ENCODE measurements at places on chromosomes 4 and X.

DNA sequence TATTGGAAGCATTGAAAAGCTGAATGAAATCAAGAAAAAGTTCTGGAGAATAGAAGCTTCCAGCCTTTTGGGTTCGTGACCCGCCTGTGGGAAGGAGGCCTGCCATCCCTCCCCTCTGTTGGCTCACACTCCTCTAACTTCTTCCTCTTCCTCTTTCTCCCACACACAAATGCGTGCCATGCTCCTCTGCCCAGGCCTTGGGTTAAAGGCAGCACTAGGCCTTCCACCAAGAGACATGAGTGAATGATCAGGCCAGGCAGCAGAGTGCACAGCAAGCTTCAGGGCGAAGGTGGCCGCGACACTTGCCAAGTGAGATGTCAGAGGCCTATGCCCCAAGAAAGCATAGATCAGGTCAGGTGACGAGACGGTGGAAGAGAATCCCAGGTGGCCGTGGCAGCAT lies 38.4 kb downstream of the FAM193A start:
- DNase-seq, result peak; percentile 41

- DNase-seq, result no peak
These were observed 119.3 kb downstream of the ZNF827 start for GRCh38 chr4:145819101-145819852.

- no peak for DNase-seq
These were observed 15.8 kb downstream of the EFNB1 start for GRCh38 chrX:68844581-68844980.

- no peak for DNase-seq
These were observed 8.6 kb upstream of the HS6ST2 start for GRCh38 chrX:132967049-132967448.

DNA sequence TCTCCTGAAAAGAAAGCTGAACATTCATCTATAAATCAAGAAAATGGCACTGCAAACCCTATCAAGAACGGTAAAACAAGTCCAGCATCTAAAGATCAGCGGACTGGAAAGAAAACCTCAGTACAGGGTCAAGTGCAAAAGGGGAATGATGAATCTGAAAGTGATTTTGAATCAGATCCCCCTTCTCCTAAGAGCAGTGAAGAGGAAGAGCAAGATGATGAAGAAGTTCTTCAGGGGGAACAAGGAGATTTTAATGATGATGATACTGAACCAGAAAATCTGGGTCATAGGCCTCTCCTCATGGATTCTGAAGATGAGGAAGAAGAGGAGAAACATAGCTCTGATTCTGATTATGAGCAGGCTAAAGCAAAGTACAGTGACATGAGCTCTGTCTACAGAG lies 28.6 kb downstream of the PAQR3 start:
- DNase-seq, result no peak

GRCh38 chr4:140149846-140150635 lies 3.9 kb downstream of the MAML3 start:
- peak; percentile 27 for DNase-seq

DNA sequence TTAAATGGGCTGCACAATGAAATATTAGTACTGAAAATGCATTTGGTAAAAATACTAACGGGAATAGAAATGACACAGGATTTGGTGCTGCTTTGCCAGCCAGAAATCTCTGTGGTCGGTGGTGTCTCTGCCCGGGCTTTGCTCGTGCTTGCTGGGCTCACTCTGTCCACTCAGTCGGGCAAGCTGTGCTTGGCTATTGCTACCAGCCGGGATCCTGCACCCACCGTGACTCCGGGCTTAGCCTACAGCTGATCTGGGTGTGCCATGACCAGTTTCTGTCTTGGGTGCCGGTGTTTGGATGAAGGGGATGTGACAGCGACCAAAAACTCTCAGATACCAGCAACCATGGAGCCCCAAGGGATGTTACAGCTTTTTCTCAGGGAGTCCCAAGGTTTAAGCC lies 487.7 kb downstream of the TECRL start:
- no peak for DNase-seq

GRCh38 chr4:121674696-121675095 lies 22.1 kb downstream of the ANXA5 start:
- DNase-seq, result no peak

GRCh38 chr4:185536411-185536709 lies 1.1 kb upstream of the PDLIM3 start:
- no peak for DNase-seq

DNA sequence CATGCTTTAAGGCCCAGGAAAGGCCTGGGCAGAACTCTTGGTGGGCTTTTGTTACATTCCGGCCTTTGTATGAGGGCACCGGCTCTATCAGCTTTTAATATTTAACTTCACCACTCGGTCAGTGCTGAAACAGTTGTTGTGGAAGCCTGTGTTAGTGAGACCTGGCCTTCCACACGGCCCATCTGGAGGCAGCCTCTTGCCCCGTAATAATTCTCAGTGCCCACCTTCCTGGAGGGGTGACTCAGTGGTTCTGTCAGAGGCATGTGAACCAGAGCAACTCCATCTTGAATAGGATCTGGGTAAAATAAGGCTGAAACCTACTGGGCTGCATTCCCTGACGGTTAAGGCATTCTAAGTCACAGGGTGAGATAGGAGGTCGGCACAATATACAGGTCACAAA lies 162.0 kb upstream of the STS start:
- no peak for DNase-seq

DNA sequence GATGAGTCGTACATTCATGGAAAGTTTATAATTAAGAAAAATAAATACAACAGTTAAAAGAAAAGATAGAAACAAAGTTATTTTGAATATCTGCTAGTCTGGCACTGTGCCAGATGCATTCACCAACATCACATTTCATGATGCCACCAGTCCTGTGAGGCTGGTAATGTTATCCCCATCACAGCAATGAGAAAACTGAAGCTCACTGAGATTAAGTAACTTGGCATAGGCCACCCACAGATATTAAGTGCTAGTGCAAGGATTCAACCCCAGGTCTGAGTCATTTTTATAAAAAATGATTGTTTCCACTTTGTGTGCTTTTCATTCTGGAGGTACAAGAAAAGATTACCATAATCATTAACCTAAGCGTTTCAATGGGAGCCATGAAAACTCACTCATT lies 65.0 kb upstream of the IL15 start:
- DNase-seq, result no peak

DNA sequence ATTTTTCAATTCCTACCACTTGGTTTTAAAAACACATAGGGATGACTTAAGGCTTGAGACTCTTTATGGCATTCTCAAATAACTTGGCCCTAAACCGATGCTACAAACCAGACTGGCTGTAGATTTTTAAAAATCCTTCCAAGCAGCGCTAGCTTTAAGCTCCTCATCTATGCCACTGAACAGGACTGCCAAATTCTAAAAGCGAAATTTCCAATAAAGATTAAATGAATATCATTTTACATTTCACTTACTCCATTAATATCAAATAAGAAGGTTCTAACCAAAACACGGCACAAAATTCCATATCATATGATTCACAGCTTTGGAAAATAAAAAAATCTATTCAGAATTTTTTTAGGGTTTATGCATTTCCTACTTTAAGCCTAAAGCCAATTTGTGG lies 134.2 kb downstream of the FANCB start:
- DNase-seq, result no peak

GRCh38 chr4:87469390-87469789 lies 47.0 kb downstream of the NUDT9 start:
- no peak for DNase-seq

DNA sequence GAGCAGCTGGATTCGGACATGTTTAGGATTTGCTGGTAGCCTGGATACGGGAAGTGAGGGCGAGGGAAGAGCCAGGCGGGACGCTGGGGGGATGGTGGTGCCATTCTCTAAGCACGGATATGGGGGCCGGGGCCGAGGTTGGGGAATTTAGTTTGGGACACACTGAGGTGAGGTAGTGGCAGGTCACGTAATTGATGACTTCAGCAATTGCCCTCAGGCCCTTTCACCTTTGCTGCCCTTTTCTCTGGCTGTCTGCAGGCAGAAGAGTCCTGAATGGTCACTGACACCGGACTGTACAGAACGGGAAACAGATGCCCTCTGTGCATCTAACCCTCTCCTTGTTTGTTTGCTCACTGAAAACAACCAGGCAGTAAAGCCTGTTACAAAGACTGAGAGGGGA lies 16.9 kb upstream of the HMGB3 start:
- DNase-seq, result no peak

DNA sequence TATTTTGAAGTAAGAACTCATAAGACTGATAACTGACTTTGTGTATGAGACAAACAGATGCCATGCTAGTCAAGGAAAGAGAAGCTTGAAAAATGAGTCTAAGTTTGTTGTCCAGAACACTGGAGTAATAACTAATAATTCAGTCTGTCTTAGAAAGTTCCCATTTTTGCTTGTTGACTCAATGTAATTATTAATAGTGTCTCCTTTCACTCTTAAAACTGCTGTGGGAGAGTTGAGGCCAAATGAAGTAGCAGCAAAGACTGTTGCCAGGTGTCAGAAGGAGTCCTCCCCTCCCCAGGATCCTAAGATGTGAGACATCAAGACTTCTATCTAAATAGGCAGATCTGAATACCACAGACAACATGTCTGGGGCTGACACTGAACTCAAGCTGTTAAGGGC lies 20.8 kb upstream of the FAM13A start:
- no peak for DNase-seq

- no peak for DNase-seq
These were observed 344.5 kb upstream of the NOCT start for GRCh38 chr4:138671106-138671505.

- no peak for DNase-seq
These were observed 68.7 kb downstream of the KLHL8 start for GRCh38 chr4:87151730-87152129.

- DNase-seq, result no peak
These were observed 65.1 kb downstream of the MAB21L2 start for GRCh38 chr4:150647008-150647407.

DNA sequence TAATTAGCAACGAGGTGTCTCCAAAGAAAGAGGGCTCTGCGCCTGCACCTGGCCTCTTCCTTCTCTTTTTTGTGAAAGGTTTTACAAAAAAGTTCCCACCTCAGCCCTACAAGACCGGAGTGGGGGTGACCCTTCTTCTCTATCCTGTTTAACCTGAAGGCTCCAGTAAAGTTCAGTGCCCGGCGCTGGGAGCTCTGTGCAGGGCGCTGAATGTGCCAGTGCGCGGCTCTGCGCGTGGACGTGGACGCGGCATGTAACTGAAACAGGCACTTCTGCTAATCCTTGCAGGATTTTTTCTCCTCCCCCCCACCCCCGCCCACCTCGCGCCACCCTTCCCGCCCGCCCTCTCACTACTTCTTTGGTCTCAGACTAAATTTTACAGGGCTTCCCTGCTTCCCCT lies 2.4 kb downstream of the GPR50 start:
- DNase-seq, result no peak

GRCh38 chr4:98662626-98663225 lies 4.3 kb upstream of the TSPAN5 start:
- no peak for DNase-seq

DNA sequence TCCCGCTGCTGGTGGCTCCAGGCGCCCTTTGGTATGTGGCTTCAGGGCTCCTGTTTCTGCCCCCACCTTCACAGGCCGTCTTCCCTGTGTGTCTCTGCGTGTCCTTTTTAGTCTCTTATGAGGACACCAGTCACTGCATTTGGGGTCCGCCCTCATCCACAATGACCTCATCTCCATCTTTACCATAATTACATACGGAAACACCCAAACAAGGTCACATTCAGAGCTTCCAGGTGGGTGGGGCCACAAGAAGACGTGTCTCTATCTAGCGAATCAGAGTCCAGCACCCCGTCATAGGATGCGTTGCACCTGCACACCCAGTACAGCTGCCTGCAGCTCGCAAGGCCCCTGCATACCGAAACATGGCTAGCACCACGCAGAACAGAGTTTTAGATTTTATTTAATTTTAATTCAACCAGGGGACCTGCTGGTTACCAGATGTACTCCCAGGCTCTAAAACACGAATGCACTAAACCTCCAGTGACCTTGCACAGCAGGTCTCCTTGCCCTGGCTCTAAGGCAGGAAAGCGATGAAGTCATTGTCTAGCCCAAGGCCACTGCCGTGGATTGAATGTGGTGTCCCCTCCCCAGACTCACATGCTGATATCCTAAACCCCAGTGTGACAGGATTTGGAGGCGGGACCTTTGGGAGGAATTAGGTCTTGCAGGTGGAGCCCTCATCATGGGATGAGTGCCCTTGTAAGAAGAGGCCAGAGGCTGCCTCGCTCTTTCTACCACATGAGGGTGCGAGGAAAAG lies 30.3 kb downstream of the ABLIM2 start:
- no peak for DNase-seq

DNA sequence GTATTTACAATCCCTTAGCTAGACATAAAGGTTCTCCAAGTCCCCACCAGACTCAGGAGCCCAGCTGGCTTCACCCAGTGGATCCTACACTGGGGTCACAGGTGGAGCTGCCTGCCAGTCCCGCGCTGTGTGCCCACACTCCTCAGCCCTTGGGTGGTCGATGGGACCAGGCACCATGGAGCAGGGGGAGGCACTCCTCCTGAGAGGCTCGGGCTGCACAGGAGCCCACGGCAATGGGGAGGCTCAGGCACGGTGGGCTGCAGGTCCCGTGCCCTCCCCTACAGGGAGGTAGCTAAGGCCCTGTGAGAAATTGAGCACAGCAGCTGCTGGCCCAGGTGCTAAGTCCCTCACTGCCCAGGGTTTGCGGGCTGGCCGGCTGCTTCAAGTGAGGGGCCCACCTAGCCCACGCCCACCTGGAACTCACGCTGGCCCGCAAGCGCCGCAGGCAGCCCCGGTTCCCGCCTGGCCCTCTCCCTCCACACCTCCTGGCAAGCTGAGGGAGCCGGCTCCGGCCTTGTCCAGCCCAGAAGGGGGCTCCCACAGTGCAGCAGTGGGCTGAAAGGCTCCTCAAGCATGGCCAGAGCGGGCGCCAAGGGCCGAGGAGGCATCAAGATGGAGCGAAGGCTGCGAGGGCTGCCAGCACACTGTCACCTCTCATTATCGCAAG lies 113.9 kb downstream of the PRDM5 start:
- DNase-seq, result no peak

DNA sequence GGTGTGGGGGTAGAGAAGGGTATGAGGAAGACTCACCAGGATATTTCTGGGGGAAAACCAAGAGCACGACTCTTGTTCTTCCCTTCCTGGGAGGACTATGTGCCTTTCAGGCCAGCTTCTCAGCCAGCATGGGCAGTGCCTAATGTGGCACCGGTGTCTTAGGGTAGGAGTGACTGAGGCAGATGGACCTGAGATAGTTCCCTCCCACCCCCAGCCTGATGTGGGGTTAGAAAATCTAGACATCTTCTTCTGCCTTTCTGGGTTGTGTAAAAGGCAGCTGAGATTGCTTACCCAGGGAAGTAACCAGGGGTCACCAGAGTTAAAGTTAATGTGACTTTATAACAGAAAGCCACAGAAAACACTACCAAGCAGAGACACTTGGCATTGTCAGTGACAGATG lies 127.3 kb downstream of the TMA16 start:
- DNase-seq, result peak; percentile 18

DNA sequence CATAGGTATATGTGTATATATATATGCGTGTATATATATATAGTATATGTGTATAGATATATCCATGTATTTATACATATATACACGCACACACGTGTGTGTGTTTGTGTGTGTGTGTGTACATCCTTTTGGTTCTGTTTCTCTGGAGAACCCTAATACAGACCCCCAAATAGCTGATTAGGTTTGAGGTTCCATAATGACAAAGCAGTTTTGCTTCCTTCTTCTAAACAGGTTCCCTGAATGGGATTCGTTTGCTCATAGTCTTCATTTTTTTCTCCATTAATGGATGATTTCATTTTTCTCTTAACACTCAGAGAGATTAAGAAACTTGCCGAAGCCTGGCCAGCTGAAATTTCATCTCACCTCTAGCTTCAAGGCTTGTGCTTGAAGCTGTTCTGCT lies 234.0 kb upstream of the BCOR start:
- DNase-seq, result peak; percentile 26
